ENCODE measurements at places on chromosomes 4 and X. TPM values are rescaled to one million over a fixed set of nuclear protein-coding genes. Genes with fewer than 3 reads are reported as not detected.

DNA sequence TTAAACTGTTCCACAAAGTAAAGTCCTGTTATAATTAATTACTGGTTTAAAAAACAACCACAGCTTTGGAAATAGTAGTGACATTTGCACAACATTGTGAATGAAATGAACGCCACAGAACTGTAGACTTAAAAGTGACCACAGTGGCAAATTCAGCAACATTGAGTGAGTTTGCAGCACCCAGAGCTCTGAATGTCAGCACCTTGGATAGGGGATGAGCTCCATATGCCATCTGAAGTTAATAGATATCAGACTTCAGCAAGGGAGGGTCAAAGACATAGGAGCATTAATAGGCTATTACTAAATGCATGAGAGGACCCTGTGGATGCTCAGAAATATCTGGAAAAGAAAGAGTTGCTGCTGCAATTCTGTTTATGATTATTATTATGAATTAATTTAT is 55.3 kb upstream of the KCNIP4 start:
- H3K4me3 ChIP-seq = no peak overlapping the region
- no peaks in the 10 kb centered on the region for H3K27me3 ChIP-seq
- no peaks in the 10 kb centered on the region for H3K36me3 ChIP-seq
- peak; percentile 22 for DNase-seq

- H3K4me3 ChIP-seq = no peak overlapping the region
- peak; percentile 52 for DNase-seq
- H3K27ac ChIP-seq = no peak overlapping the region
- peaks cover 17% of the 10 kb centered on the region for H3K4me1 ChIP-seq
Observed at GRCh38 chr4:168449719-168450452, 30.4 kb downstream of the DDX60L start.

DNA sequence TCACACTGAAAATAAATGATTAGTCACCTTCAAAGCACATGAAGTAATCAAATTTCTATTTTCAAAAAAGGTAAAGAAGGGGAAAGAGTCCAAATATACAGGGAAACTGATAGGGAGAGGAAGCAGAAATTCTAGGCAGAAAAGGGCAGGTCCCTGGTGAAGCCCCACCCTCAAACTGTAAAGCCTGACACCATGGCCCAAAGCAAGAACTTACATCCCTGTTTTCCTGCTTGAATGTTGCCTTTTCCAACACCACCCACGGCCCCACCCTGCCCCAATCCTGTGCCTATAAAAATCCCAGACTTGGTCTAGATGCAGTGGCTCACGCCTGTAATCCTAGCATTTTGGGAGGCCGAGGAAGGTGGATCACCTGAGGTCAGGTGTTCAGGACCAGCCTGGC is 361.8 kb downstream of the PPP3CA start:
- H3K27me3 ChIP-seq = peaks cover 24% of the 10 kb centered on the region
- H3K27ac ChIP-seq = peak overlapping the region; percentile 38
- no peak overlapping the region for H3K4me3 ChIP-seq
- peaks cover 37% of the 10 kb centered on the region for H3K4me1 ChIP-seq
- DNase-seq = no peak

GRCh38 chr4:128727658-128728057 is 81.8 kb upstream of the JADE1 start:
- no peaks in the 10 kb centered on the region for H3K4me1 ChIP-seq
- no peaks in the 10 kb centered on the region for H3K36me3 ChIP-seq
- H3K4me3 ChIP-seq = no peak overlapping the region
- DNase-seq = no peak
- no peak overlapping the region for H3K27ac ChIP-seq

GRCh38 chr4:147581606-147582350 is 35.4 kb upstream of the TMEM184C start:
- no peak overlapping the region for H3K4me3 ChIP-seq
- peaks cover 9% of the 10 kb centered on the region for H3K4me1 ChIP-seq
- no peaks in the 10 kb centered on the region for H3K27me3 ChIP-seq
- no peak overlapping the region for H3K27ac ChIP-seq
- no peaks in the 10 kb centered on the region for H3K36me3 ChIP-seq

DNA sequence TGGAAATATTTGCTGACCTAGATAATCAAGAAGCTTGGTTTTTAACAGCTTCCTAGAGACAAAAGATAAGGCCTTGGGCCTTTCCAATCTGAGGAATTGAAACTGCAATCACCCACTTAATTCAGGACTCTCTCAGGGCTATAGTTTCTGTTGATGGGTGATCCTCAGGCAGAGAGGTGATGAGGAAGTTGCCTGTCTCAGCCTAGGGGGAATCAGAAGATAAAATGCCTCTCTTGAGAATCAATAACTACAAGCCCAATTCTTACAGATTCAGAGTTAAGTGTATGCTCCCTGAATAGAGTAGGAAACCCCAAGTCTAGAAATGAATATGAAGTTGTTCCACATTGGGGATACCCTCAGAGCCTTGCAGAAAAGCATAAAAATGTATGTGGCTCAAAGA is 45.5 kb downstream of the NFKB1 start:
- DNase-seq = no peak
- H3K4me3 ChIP-seq = no peak overlapping the region
- H3K36me3 ChIP-seq = no peaks in the 10 kb centered on the region
- H3K4me1 ChIP-seq = no peaks in the 10 kb centered on the region
- H3K27me3 ChIP-seq = no peaks in the 10 kb centered on the region

GRCh38 chrX:861921-862320 is 231.3 kb downstream of the SHOX start:
- no peaks in the 10 kb centered on the region for H3K36me3 ChIP-seq
- H3K27me3 ChIP-seq = no peaks in the 10 kb centered on the region
- H3K27ac ChIP-seq = no peak overlapping the region
- no peaks in the 10 kb centered on the region for H3K4me1 ChIP-seq

- H3K4me1 ChIP-seq = peaks cover 27% of the 10 kb centered on the region
- DNase-seq = no peak
- peaks cover 18% of the 10 kb centered on the region for H3K36me3 ChIP-seq
- no peak overlapping the region for H3K4me3 ChIP-seq
- H3K27ac ChIP-seq = no peak overlapping the region
Observed at GRCh38 chr4:5719350-5720055, 8.5 kb downstream of the EVC start.

GRCh38 chr4:26911254-26911653 is 50.6 kb downstream of the STIM2 start:
- H3K4me3 ChIP-seq = no peak overlapping the region
- H3K4me1 ChIP-seq = peaks cover 15% of the 10 kb centered on the region
- H3K27me3 ChIP-seq = no peaks in the 10 kb centered on the region
- H3K36me3 ChIP-seq = no peaks in the 10 kb centered on the region
- H3K27ac ChIP-seq = no peak overlapping the region
- DNase-seq = no peak

GRCh38 chrX:124086411-124086810 is 124.9 kb downstream of the STAG2 start:
- no peak for DNase-seq
- peaks cover 23% of the 10 kb centered on the region for H3K36me3 ChIP-seq
- no peaks in the 10 kb centered on the region for H3K27me3 ChIP-seq

DNA sequence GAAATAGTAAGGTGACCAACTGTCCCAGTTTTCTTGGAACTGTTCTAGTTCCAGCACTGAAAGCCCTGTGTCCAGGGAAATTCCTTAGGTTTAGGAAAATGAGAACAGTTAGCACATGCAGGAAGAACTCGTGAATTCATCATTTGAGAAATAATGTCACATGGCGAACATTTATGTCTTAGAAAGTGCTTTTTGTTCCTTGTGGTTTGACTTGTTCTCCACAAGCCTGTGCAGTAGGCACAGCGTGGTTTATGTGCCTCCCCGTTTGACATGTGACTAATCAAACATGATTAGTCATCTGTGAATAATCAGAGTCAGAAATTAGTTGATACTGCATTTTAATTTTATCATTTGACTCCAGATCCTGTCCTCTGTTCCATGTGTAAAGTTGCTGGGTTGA is 556.0 kb upstream of the CPEB2 start:
- no peaks in the 10 kb centered on the region for H3K36me3 ChIP-seq
- H3K27ac ChIP-seq = no peak overlapping the region
- DNase-seq = no peak
- no peaks in the 10 kb centered on the region for H3K4me1 ChIP-seq

GRCh38 chr4:102826105-102826889 is 1.1 kb downstream of the UBE2D3 start:
- no peaks in the 10 kb centered on the region for H3K27me3 ChIP-seq
- peak overlapping the region; percentile 96 for H3K4me3 ChIP-seq
- 0 out of 2 replicates have a peak, but pooled peaks cover 9% of the 10 kb centered on the region for H3K36me3 ChIP-seq
- DNase-seq = no peak
- peaks cover 37% of the 10 kb centered on the region for H3K4me1 ChIP-seq
- H3K27ac ChIP-seq = peak overlapping the region; percentile 100

DNA sequence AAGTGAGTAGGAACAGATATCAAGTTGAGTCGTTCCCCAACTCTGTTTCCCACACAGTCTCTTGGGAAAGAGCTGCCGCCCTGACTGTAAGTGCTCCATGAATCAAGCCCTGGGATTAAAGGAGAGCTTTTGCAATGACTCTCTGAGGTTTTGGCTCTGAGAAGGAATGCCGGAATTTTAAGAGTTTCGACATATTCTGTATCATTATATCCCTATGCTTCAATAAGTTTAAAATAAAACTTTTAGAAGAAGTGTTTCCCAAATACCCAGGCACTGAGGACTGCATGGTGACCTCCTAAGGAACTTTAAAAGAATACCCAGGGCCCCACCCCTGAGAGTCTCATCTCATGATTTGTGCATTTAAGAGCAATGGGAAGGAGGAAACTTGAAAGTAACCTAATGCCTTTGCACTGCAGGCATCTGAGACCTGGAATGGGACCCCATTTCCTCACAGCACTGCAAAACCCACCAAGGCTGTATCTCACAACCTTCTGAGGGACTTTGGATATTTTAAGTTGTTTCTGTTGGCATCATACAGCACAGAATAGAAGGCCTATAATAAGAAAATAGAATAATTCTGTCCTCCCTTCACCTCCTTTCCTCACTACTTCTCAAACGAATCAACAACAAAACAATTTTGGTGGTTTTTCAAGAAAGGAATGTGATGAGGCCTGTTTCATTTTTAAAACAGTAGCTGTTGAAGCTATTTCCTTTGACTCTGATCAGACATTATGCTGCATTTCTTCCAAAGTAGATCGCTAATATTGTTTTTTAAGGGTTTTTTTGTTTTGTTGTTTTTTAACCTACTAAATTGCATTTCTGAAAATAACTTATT is 121.2 kb downstream of the GASK1B start:
- peak; percentile 96 for DNase-seq
- H3K27me3 ChIP-seq = no peaks in the 10 kb centered on the region
- peak overlapping the region; percentile 49 for H3K4me3 ChIP-seq

DNA sequence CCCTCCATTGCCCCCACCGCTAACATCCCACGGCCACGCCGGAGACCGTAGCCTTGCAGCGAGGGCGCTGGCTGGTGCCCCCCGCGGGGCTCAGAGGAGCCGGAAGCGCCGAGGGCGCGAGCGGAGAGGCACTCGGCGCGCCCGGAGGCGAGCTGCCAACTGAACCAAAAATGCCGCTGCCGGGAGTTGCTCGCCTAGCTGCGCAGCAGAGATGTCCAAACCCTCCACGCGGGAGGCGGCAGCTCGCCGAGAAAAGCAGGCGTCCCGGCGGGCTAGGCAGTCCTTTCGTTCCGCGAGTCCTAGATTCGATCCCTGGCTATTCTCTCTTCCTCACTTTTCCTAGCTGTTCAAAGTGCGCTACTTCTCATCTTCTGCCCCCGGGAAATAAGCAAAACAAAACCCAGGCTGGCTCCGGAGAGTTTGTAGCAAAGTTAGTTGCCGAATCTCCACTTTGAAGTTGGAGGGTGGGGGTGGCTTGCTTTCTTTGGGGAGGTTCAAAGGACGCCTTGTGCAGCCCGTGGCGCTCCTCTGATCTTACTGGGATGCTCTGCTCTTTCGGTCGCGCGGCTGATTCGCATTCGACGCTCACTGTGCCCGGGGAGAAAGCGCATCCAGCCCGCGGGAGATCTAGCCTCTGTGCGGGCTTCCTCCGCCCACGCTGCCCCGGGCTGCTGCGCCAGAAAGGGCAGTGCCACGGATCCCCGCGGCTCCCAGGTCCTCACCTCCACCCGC is 723 bp downstream of the NKX6-1 start:
- peaks cover 97% of the 10 kb centered on the region for H3K27me3 ChIP-seq
- H3K36me3 ChIP-seq = no peaks in the 10 kb centered on the region
- H3K4me1 ChIP-seq = no peaks in the 10 kb centered on the region
- peak overlapping the region; percentile 59 for H3K4me3 ChIP-seq

DNA sequence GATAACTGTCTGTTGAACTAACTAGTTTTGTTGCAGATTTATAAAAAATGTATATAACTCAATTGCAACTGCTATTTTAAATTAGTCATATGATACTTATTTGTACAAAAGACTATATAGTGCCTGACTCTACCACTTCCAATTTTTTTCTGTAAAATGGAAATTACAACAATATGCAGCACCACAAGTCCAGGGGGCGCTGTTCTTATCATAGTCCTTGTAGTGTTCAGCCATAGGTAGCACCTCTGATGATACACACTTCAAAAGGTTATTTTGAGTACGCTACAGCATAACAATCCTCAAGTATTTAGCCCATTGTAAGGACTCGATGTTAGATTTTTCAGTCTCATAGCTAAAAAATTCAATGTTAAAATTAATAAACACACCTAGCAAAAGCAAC is 174.9 kb downstream of the CORIN start:
- DNase-seq = peak; percentile 42
- H3K4me3 ChIP-seq = no peak overlapping the region
- no peak overlapping the region for H3K27ac ChIP-seq
- no peaks in the 10 kb centered on the region for H3K27me3 ChIP-seq

DNA sequence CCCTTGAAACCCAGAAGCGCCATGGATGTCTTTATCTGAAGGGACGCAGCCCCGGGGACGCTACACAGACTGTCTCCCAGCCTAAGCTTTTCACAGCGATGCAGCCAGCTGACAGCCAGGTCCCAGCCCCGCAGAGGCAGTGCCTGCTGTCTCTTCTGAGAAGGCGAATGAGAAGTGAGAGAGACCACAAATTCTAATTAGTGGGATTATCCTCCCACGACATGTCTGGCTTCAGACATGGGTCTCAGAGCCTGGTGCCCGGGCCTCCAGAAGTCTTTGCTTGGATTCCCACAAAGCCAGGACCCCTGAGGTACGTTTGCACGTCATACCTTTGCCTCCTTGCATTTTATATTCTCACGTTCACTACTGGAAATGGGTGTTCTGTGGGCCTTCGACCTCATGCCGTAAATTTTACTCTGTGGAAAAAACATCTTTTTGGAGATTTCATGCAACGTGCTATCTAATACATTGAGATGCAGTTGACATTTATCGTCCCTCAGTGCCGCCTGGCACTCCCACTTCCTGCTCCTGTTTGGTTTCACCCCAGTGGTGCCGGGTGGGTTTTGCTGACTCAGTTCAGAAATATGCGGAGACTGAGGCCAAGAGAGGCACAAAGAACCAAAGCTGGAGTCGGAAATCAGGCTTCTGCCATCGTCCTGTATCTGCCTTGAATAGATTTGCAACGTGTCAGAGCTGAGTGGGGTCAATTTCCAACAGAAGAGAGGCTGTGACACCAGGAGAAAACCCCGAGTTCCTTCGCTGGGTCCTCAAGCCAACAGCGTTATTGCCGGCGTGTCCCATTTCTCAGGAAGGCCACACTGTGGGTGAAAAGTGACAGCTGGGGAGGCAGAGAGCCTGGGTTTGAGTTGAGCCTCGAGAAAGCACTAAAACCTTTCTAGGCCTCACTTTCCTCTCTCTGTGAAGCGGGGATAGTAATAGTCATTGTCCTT is 114.4 kb downstream of the STK32B start:
- H3K36me3 ChIP-seq = no peaks in the 10 kb centered on the region
- DNase-seq = peak; percentile 52
- no peak overlapping the region for H3K4me3 ChIP-seq
- H3K27me3 ChIP-seq = no peaks in the 10 kb centered on the region
- peaks cover 13% of the 10 kb centered on the region for H3K4me1 ChIP-seq
- H3K27ac ChIP-seq = peak overlapping the region; percentile 25

EFHC2 gene
- polyA plus RNA-seq = 0.27 TPM

IL9R gene
- not detected for polyA plus RNA-seq

USP17L13 gene
- not detected for polyA plus RNA-seq

DGAT2L6 gene
- polyA plus RNA-seq = not detected

TMPRSS11F gene
- polyA plus RNA-seq = not detected

CPE gene
- 53.9 TPM for polyA plus RNA-seq

Measured in GM23248 (cell line).